CD4-positive, alpha-beta T cell treated with Interleukin-6 for 4 hours (primary cell): ENCODE measurements at places on chromosomes 1 and 21.

- DNase-seq: no peak
These were observed 8.8 kb downstream of the ZNF692 start for GRCh38 chr1:248850124-248850523.

DNA sequence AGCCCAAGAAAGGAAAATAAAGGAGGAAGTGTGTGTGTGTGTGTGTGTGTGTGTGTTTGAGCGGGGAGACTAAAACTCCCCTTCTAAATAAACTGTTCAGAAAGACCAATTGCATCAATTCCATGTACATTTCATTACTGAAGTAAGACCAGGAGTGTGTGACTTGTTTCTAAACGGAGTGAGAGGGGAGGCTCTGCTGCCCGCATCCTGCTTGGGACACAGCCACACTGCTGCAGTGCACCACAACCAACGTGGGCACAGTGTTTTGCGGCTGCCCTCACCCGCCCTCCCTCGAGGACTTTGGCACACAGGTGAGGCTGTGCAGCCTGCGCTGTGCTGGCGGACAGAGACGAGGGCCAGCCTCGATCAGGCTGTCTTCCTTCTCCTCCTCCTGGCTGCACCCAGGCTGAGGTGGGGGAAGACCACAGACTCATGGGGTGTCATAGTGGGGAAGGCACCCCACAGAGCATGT, 31.0 kb upstream of the H6PD start:
- peak; percentile 9 for DNase-seq

- no peak for DNase-seq
These were observed 19.3 kb upstream of the FOXO6 start for GRCh38 chr1:41341772-41342562.

DNA sequence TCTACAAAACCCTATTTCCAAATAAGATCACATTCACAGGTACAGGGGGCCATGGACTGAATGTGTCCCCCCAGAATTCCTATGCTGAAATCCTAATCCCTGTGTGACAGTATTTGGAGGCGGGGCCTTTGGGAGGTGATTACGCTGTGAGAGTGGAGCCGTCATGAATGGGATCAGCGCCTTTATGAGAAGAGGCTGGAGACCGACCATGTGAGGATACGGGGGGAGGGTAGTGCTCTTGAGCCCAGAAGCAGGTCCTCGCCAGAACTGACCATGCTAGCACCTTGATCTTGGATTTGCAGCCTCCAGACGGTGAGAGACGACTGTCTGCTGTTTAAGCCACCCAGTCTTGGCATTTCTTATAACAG, 23.8 kb upstream of the KIF26B start:
- DNase-seq: no peak

DNA sequence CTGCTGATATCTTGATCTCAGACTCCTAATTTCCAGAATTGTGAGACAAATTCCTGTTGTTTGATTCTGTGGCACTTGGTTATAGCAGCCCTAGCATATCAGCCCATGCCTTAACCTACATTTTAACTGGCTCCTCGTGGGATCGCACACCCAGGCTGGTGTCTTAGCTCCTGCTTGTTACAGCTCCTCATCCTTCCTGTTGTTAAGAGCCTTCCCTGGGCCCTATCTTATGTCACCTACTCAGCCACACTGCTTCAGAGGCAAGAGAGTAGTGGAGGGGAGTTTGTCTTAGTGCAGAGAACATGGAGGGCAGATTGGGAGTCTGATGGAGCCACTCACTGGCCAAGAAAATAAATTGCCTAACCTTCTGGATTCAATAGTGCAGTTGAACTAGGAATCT, 131.0 kb downstream of the ROR1 start:
- no peak for DNase-seq

DNA sequence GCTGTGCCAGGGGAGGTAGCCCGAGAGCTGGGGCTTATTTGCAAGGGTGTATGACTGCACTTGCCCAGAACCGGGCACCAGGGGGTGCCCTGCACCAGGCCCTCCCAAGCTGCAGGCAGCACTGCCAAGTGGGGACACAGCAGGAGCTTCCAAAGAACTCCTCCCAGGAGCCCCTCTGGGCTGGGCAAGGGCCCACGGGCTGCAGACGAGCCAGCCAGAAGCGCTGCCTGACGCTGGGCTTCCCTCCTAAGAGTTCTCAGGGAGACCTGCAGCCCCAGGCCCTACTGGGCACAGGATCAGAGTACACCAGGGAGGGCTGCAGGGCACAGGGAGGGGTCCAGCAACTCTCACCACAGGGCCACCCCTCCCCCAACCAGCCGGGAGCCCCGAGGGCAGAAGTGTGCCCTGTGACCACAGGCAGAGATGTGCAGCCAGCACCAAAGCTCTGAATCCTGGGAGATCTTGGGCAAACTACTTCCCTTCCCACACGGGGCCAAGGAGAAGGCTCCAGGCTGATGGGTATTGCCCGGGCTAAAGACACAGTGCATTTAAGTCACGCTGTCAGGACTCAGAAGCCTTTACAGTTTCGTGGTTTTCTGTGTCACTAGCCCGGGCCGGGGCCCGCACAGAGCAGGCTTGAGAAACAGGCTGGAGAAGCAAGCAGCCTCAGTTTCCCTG, 63.4 kb downstream of the KCNAB2 start:
- peak; percentile 39 for DNase-seq

GRCh38 chr1:107175102-107175909, 34.5 kb downstream of the NTNG1 start:
- DNase-seq: no peak

DNA sequence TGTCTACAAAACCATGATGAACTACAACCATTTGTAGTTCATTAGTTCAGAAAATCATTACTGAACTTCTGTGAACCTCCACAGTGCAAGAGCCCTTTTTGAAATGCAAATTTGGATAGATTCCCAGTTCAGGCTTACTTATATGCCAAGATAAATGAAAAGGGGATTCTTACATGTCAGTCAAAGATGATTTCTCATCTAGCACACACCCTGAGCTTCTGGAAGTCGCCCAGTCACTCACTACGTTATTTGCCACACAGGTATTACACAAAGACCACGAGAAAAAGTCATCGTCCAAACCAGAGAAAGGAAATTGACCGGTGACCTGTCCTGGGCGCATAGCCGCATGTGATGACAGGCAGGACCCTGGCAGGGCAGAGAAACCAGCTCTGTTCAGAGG, 41.8 kb downstream of the ETS2 start:
- DNase-seq: no peak

- DNase-seq: no peak
These were observed 285.8 kb upstream of the NEGR1 start for GRCh38 chr1:72568113-72568512.

DNA sequence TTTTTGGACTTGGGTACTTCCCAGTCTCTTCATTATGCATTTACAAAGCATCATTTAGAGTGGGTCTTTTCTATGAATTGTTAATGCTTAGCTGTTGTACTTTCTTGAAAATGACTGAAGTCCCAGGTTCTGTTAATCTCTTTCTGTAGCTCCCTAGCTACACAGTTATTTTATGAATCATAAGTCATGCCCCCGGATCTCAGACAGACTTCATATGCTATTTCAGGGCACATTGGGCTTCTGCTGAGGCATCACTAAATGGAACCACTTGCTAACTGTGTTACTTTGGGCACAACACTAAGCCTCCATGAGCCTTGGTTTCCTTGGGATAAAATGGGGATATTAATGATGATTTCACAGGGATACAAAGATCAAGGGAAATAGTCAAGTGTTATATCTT, 55.5 kb upstream of the RBM15 start:
- no peak for DNase-seq

GRCh38 chr1:109441069-109441468, 14.8 kb upstream of the PSMA5 start:
- DNase-seq: no peak

DNA sequence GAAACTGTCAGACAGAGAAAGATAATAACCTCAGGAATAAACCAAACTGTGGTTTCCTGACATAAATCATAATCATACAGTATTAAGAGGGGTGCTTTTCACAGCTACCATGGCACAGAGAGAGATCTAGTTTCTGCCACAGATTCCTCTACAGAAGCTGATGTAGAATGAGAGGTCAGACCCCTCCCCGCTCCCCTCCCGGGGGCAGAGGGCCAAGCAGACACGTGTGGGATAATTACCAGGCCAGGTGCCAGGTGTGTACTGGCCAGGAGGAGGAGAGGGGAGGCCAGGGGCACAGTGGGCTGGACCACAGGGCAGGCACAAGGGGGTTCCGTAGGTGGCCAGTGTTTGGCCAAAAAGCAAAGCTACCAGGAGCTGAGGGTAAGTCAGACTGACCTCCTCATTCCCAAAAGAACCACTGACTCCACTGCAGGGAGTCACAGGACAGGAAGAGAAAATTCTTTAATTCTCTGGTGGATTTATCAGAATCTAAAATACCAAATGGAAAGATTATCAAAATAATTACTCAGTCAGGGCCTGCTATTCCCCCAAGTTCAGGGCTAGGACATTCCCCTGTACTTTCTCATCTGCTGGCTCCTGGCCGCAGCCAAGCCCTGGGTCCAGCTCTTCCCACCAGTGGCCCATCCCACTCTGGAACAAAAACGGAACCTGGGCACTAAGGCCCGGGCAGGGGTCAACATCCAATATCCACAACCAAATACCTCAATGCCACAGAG, 30.0 kb downstream of the C2CD2 start:
- DNase-seq: no peak

- no peak for DNase-seq
These were observed 8.2 kb upstream of the HHIPL2 start for GRCh38 chr1:222555992-222556615.
